ENCODE measurements at places on chromosomes 12 and 14. TPM values are rescaled to one million over a fixed set of nuclear protein-coding genes. Genes with fewer than 3 reads are reported as not detected.

DNA sequence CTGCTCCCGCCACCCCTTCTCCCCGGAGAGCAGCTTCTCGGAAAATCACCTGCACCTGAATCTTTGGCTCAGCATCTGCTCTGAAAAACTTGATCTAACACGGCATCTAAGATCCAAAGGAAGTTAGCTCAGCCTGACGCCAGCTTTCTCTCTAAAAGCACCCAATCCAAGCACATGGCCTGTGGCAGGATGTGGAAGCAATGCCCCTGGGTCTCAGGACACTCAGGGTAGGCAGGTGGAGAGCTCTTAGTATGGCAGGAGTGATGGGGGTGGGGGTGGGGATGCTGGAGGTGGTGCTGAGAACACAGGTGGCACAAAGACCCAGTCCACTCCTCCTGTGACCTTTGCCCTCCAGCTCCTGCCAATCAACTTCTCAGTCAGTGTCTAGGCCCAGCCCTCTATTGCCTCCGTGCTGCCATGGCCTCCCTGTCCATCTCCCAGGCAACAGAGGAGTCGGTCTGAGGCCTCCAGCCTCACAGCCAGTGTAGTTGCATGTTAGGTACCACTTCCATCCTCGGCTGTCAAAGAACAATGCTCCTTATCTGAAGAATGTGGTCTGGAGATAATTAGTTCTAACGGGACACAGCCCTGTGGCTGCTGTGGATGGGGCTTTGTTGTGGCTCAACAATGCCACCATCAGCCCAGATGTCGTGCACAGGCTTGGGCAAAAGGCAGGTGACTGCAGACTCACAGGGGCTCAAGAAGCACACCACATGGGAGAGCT, 180.0 kb upstream of the C14orf180 start:
- H3K4me3 ChIP-seq: no peak overlapping the region
- H3K36me3 ChIP-seq: no peaks in the 10 kb centered on the region
- no peak overlapping the region for H3K27ac ChIP-seq
- no peak for DNase-seq

- no peak overlapping the region for H3K4me3 ChIP-seq
- DNase-seq: no peak
- H3K4me1 ChIP-seq: peaks cover 19% of the 10 kb centered on the region
- no peaks in the 10 kb centered on the region for H3K27me3 ChIP-seq
- H3K27ac ChIP-seq: peak overlapping the region; percentile 75
Observed at GRCh38 chr14:75299576-75299975, 20.9 kb downstream of the FOS start.

- H3K36me3 ChIP-seq: no peaks in the 10 kb centered on the region
- H3K4me1 ChIP-seq: no peaks in the 10 kb centered on the region
- H3K27me3 ChIP-seq: no peaks in the 10 kb centered on the region
- no peak overlapping the region for H3K4me3 ChIP-seq
- H3K27ac ChIP-seq: no peak overlapping the region
- no peak for DNase-seq
Observed at GRCh38 chr14:40576880-40577478, 1029.7 kb upstream of the LRFN5 start.

- H3K4me1 ChIP-seq: no peaks in the 10 kb centered on the region
- no peak for DNase-seq
- no peak overlapping the region for H3K27ac ChIP-seq
Observed at GRCh38 chr12:92493816-92494215, 209.0 kb upstream of the PLEKHG7 start.

- H3K27ac ChIP-seq: no peak overlapping the region
- no peaks in the 10 kb centered on the region for H3K4me1 ChIP-seq
- H3K27me3 ChIP-seq: no peaks in the 10 kb centered on the region
- no peaks in the 10 kb centered on the region for H3K36me3 ChIP-seq
- H3K4me3 ChIP-seq: no peak overlapping the region
Observed at GRCh38 chr12:50268482-50268881, 14.8 kb downstream of the LIMA1 start.

GRCh38 chr12:97960225-97960624, 497.6 kb downstream of the RMST start:
- no peaks in the 10 kb centered on the region for H3K27me3 ChIP-seq
- H3K36me3 ChIP-seq: no peaks in the 10 kb centered on the region
- DNase-seq: no peak
- no peak overlapping the region for H3K4me3 ChIP-seq
- no peaks in the 10 kb centered on the region for H3K4me1 ChIP-seq

DNA sequence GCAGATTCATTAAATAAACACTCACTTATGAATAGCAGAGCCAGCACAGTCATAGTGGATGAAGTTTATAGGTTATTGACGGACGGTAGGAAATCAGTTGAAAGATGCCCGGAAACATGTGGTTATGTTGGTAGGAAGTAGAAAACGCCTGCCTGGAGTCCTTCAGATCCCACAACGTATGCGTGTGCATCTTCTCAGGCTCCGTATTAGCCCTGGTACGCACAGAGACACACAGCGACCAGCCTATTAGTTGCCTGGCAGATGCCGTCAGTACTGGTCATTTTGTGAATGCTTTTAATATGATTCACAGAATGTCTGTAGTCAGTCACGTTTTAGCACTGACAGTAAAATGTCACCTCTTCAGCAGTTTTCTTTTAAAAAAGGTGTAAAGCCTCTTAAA, 196.4 kb downstream of the RGS6 start:
- H3K27me3 ChIP-seq: no peaks in the 10 kb centered on the region
- H3K36me3 ChIP-seq: no peaks in the 10 kb centered on the region
- DNase-seq: no peak

DNA sequence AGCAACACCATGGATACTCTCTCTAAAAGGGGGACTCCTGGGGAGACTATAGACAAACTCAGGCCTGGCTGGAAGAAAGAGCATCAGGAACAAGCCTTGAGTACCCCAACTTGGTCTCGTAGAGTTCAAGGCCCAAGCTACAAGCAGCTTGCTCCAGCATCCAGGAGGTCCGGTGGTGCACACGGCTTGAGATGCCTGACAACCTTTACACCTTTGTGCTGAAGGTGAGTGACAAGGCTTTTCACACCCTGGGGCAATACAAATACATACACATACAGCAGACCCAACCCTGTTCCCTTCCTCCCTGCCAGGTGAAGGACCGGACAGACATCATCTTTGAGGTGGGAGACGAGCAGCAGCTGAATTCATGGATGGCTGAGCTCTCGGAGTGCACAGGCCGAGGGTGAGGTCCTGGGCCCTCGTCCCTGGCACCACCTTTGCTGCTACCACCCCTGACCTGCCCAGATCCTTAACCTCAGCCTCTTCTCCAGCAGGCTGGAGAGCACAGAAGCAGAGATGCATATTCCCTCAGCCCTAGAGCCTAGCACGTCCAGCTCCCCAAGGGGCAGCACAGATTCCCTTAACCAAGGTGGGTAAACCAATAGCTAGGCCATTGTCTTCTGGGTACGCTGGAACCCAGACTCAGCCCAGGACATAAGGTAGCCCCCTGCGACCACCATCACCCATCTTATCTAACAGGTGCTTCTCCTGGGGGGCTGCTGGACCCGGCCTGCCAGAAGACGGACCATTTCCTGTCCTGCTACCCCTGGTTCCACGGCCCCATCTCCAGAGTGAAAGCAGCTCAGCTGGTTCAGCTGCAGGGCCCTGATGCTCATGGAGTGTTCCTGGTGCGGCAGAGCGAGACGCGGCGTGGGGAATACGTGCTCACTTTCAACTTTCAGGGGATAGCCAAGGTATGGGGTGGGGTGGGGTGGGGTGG, 41.2 kb downstream of the SH2B3 start:
- H3K4me1 ChIP-seq: no peaks in the 10 kb centered on the region
- H3K4me3 ChIP-seq: no peak overlapping the region
- H3K27me3 ChIP-seq: no peaks in the 10 kb centered on the region
- peak overlapping the region; percentile 80 for H3K27ac ChIP-seq

- H3K36me3 ChIP-seq: no peaks in the 10 kb centered on the region
- no peak overlapping the region for H3K27ac ChIP-seq
- no peak for DNase-seq
Observed at GRCh38 chr12:94872971-94873733, 130.3 kb downstream of the NDUFA12 start.

- H3K27me3 ChIP-seq: no peaks in the 10 kb centered on the region
- H3K4me3 ChIP-seq: no peak overlapping the region
- peak overlapping the region; percentile 41 for H3K27ac ChIP-seq
- H3K4me1 ChIP-seq: no peaks in the 10 kb centered on the region
Observed at GRCh38 chr12:65885716-65886115, 61.4 kb downstream of the HMGA2 start.

- H3K4me1 ChIP-seq: no peaks in the 10 kb centered on the region
- no peak for DNase-seq
- H3K27me3 ChIP-seq: no peaks in the 10 kb centered on the region
- no peak overlapping the region for H3K4me3 ChIP-seq
Observed at GRCh38 chr12:64580681-64581080, 29.6 kb upstream of the RASSF3 start.

DNA sequence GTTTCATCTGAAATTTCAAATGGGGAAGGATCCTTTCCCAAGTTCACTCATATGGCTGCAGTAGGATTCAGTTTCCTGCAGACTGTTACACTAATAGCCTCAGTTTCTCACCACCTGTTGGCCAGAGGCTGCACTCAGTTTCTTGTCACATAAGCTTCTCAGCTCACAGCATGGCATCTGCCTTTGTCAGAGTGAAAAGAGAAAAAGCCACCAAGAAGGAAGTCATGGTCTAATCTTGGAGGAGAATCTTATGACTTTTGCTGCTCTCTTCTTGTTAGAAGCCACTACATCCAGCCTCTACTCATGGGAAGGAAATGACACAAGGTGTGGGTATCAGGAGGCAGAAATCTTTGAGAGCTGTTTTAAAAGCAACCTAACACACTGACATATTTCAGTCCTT, 39.4 kb upstream of the BTG1 start:
- H3K36me3 ChIP-seq: no peaks in the 10 kb centered on the region
- no peaks in the 10 kb centered on the region for H3K27me3 ChIP-seq
- H3K27ac ChIP-seq: no peak overlapping the region
- no peaks in the 10 kb centered on the region for H3K4me1 ChIP-seq

DNA sequence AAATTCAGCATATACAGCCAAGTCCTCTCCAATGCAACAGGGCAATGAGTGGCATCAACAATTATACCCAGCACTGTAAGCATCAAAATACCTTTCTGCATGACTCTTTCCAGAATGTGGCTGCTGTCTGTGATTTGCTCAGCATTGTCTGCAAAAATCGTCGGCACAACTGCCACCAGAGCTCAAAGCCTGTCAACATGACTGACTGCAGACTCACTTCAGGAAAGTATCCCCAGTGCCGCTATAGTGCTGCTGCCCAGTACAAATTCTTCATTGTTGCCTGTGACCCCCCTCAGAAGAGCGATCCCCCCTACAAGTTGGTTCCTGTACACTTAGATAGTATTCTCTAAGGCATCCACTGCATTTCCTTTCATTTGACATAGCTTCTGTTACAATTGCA, 735 bp downstream of the RNASE6 start:
- H3K4me3 ChIP-seq: peak overlapping the region; percentile 26
- no peaks in the 10 kb centered on the region for H3K4me1 ChIP-seq
- H3K36me3 ChIP-seq: no peaks in the 10 kb centered on the region
- no peak for DNase-seq

- no peak overlapping the region for H3K27ac ChIP-seq
- H3K4me3 ChIP-seq: no peak overlapping the region
- no peaks in the 10 kb centered on the region for H3K36me3 ChIP-seq
Observed at GRCh38 chr14:104639885-104640548, 35.4 kb upstream of the TMEM179 start.

DNA sequence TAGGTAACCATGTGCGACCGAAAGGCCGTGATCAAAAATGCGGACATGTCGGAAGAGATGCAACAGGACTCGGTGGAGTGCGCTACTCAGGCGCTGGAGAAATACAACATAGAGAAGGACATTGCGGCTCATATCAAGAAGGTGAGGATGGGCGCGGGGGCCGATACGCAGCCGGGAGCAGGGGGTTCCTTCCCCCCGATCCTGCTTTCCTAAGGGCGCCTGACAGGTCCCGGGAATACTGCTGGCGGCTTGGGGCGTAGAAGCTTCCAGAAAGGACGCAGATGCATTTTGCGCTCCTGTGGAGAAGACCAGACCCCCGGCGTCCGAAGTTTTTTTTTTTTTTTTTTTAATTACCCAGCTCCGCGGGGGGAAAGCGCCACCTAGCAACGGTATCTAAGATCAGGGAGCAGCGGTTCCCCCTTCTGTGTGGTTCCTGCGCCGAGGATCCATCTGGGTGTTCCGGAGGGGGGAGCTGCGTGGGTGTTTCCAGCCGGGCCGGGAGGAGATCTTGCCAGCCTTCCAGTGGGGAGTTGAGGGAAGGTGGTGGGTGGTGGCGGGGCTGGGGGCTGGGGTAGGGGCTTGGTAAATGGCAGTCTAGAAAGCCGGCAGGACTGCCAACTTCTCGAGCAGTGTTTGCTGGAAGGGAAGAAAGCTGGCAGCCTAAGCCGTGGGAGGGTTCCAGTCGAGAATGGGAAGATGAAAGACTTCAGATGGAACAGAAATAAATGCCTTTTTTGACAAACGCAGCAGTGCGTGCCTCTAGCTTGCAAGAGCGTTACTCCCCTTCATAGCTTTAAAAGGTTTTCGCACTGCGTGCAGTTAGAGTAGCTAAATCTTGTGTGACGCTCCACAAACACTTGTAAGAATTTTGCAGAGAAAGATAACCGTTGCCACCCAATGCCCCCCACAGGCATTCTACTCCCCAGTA, 764 bp downstream of the DYNLL1 start:
- no peaks in the 10 kb centered on the region for H3K4me1 ChIP-seq
- H3K27me3 ChIP-seq: no peaks in the 10 kb centered on the region
- H3K36me3 ChIP-seq: no peaks in the 10 kb centered on the region
- peak overlapping the region; percentile 98 for H3K4me3 ChIP-seq
- H3K27ac ChIP-seq: peak overlapping the region; percentile 87
- DNase-seq: peak; percentile 55

Gene KLHDC1
- total RNA-seq: 11.8 TPM

Gene MIP
- total RNA-seq: not detected

Gene FOXA1
- total RNA-seq: 80.6 TPM

Gene CDH24
- 5.2 TPM for total RNA-seq

Gene ITGB7
- total RNA-seq: 1.1 TPM

Data from breast epithelium (tissue), 4 donors.